ENCODE measurements at places on chromosomes 5 and 9.

DNA sequence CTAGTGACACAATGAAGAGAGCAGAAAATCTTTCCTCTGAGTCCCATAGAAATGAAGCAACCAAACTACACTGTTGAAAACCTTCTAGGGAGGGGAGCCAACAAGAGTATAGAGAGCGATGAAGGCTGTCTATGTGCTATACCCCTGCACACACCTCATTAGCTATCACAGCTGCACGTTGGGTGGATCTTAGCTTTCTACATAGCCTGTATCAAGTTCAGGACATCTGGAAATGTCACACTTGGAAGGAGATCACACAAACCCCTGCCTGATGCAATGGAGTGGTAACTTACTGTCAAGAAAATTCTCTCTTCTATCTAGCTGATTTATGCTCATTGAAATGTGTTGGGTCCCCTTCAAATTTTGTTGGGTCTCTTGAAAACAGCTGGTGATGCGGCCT, 127.0 kb upstream of the NTRK2 start:
- DNase-seq, result no peak

- no peak for DNase-seq
Measured at GRCh38 chr5:148387325-148387724, 3.6 kb downstream of the FBXO38 start.

DNA sequence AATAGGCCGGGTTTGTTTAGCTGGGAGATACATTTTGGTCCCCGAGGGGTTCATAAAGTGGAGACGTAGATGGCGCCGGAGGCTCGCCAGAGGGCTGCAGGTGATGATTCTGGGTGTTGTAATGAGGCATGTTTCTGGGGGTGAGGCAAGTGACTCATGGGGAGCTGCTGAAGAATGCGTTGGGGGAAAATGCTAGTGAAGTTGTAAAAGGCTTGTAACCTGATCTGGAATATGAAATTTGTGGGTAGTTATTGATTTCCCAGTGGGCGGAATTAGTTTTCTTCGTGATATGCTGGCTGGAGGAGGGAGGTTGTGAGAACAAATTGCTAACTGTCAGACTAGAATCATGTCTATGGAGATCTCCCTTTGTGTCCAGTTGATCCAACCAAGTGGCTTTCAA, 158.3 kb downstream of the DOCK2 start:
- DNase-seq, result no peak

- no peak for DNase-seq
Measured at GRCh38 chr9:104983491-104983890, 55.5 kb upstream of the ABCA1 start.

DNA sequence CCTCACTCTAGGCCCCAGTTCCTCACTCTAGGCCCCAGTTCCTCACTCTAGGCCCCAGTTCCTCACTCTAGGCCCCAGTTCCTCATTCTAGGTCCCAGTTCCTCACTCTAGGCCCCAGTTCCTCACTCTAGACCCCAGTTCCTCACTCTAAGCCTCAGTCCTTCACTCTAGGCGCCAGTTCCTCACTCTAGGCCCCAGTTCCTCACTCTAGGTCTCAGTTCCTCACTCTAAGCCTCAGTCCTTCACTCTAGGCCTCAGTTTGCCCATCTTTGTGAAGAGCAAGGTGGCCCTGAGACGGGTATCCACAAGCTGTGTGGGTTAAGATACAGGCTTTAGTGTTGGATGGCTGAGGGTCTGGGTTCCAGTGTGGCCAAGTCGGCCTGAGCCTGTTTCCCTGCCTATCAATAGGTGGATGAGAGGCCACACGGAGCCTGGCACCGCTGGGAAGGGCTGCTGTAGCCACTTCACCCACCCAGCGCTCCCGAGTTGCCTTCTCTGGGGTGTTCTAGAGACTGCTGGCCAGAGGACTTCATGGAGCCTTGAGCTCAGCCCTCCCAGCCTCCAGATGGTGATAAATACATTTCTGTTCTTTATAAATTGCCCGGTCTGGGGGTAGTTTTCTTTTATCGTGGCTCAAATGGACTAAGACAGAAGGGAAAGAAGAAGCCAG, 150.2 kb downstream of the RXRA start:
- DNase-seq, result no peak
